ENCODE measurements at places on chromosomes 7 and 10. TPM values are rescaled to one million over a fixed set of nuclear protein-coding genes. Genes with fewer than 3 reads are reported as not detected.
A peak's percentile ranks its signal among the peaks of the same experiment; 100 is the strongest.

DNA sequence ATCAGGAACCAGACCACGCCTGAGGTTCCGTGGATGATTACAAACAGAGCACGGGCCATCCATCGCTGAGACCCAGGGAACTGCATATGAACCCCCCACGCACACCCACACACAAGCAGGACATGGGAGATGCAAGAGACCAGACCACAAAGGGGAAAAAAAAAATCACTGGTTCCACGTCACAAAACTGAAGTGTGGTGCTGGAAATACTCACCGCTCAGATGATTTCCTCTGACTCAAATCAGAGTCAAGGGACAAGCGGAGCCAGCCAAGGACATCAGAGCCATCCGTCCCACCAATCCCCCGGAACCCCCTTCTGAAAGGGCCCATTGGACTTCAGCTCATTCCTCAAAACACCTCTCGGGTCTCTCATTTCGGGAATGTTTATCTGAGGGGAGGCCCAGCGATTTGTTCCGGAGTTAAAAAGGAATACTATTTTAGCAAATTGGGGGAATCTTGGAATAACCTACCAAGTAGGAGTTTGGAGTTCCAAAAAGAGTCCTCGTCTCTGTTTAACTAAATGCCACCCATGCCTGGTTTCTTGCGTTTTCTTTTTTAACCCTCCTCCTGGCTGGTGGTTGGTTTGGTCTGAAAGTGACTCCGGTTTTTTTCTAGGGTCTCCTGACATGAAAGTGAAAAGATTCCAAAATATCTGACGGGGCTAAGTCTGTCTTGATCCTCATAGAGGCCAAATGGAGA is 15.0 kb downstream of the SNX8 start:
- H3K4me3 ChIP-seq: no peak overlapping the region
- peaks cover 16% of the 10 kb centered on the region for H3K4me1 ChIP-seq
- no peak overlapping the region for H3K27ac ChIP-seq
- H3K36me3 ChIP-seq: no peaks in the 10 kb centered on the region
- H3K27me3 ChIP-seq: no peaks in the 10 kb centered on the region

- no peak for DNase-seq
- H3K27ac ChIP-seq: no peak overlapping the region
- peaks cover 3% of the 10 kb centered on the region for H3K36me3 ChIP-seq
- no peaks in the 10 kb centered on the region for H3K4me1 ChIP-seq
Measured at GRCh38 chr7:141572175-141572574, 21.0 kb downstream of the AGK start.

GRCh38 chr7:20220921-20221547 is 3.9 kb upstream of the MACC1 start:
- H3K4me1 ChIP-seq: peaks cover 52% of the 10 kb centered on the region
- peak overlapping the region; percentile 90 for H3K27ac ChIP-seq
- no peaks in the 10 kb centered on the region for H3K36me3 ChIP-seq
- DNase-seq: no peak
- H3K4me3 ChIP-seq: no peak overlapping the region
- H3K27me3 ChIP-seq: no peaks in the 10 kb centered on the region

GRCh38 chr10:88943778-88944177 is 8.8 kb downstream of the ACTA2 start:
- H3K27me3 ChIP-seq: no peaks in the 10 kb centered on the region
- H3K36me3 ChIP-seq: 0 out of 2 replicates have a peak, but pooled peaks cover 1% of the 10 kb centered on the region
- no peaks in the 10 kb centered on the region for H3K4me1 ChIP-seq

- no peak overlapping the region for H3K4me3 ChIP-seq
- no peak for DNase-seq
- no peaks in the 10 kb centered on the region for H3K36me3 ChIP-seq
- H3K27me3 ChIP-seq: no peaks in the 10 kb centered on the region
- H3K27ac ChIP-seq: no peak overlapping the region
Measured at GRCh38 chr7:99822731-99823718, 4.8 kb upstream of the CYP3A43 start.

DNA sequence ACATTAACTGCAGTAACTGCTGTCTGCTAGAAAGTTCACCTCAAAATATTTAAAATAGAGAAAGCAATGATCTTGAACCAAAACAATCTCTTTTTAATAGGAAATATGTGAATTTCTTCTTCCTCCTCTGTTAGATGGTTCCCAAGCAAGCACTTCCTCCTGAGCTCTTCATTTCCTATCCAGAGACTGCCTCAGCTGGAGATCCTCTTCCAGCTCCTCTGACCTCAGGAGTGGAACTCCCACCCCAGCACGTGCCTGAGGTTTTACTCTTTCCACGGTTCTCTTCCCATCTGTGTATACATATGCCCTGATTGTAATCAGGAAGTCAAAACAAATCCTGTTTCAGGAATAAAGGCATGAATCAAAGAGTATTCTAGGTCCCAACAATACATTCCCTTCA is 5.6 kb downstream of the DENND11 start:
- peak overlapping the region; percentile 8 for H3K27ac ChIP-seq
- H3K4me1 ChIP-seq: peaks cover 41% of the 10 kb centered on the region
- DNase-seq: no peak
- H3K4me3 ChIP-seq: no peak overlapping the region

- no peak overlapping the region for H3K4me3 ChIP-seq
- no peak for DNase-seq
- no peak overlapping the region for H3K27ac ChIP-seq
- H3K27me3 ChIP-seq: no peaks in the 10 kb centered on the region
- no peaks in the 10 kb centered on the region for H3K36me3 ChIP-seq
- H3K4me1 ChIP-seq: peaks cover 13% of the 10 kb centered on the region
Measured at GRCh38 chr7:128735436-128735835, 3.7 kb upstream of the CALU start.

DNA sequence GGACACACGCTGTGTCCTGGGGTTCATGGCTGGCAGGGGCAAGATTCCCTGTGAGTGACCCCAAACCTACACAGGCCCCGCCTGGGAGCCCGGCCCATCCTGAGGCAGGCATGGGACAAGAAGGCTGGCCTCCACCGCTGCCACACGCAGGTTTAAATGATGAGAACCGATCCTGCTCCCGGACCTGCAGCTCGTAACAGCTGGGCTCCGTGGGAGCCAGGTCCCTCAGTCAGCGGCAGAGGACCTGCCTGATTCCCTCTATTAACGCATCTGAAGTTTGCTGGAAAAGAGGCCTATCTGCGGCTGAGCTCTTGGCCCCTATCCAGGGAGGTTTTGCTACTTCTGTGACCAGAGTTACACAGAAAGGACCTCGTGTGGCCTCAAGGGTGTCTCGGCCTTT is 112.3 kb downstream of the VIPR2 start:
- no peak overlapping the region for H3K4me3 ChIP-seq
- no peaks in the 10 kb centered on the region for H3K36me3 ChIP-seq
- H3K27ac ChIP-seq: no peak overlapping the region
- H3K4me1 ChIP-seq: no peaks in the 10 kb centered on the region

DNA sequence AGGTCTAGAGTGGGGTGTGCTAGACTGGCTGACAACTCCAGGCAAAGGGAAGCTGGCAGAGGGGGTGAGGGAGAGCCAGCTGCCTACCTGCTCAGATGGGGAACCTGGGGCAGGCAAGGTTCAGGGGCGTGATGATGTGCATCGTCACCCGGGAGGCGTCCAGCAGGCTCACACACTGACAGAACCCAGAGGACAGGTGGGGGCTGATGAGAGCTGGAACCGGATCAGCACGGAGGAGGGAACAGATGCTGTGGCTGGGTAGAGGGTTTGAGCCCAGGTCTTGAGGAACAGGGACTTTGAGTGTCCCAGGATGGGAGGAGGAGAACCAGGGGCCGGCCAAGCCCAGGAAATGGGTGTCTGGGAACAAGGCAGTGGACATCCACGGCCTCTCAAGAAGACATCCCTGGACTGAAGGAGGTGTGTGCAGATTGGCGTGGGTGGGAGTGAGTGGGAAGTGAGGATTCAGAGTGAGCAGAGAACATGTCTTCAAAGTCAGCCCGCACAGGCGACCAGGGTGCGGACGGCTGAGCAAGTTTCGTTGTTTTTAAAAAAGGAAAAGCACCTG is 3.9 kb downstream of the RASGEF1A start:
- H3K27ac ChIP-seq: no peak overlapping the region
- no peak overlapping the region for H3K4me3 ChIP-seq
- H3K4me1 ChIP-seq: peaks cover 4% of the 10 kb centered on the region
- peaks cover 5% of the 10 kb centered on the region for H3K27me3 ChIP-seq
- DNase-seq: no peak
- no peaks in the 10 kb centered on the region for H3K36me3 ChIP-seq

SCART1 gene
- total RNA-seq: 0.46 TPM

MRLN gene
- total RNA-seq: not detected

All from HepG2 (cell line).